Stimulated activated CD4-positive, alpha-beta T cell treated with anti-CD3 and anti-CD28 coated beads, Interleukin-15, amount 100 ng/mL, for 1 hour (primary cell): ENCODE measurements at places on chromosomes 4 and X.

GRCh38 chr4:78219825-78220224 lies 162.7 kb downstream of the FRAS1 start:
- no peak for DNase-seq

DNA sequence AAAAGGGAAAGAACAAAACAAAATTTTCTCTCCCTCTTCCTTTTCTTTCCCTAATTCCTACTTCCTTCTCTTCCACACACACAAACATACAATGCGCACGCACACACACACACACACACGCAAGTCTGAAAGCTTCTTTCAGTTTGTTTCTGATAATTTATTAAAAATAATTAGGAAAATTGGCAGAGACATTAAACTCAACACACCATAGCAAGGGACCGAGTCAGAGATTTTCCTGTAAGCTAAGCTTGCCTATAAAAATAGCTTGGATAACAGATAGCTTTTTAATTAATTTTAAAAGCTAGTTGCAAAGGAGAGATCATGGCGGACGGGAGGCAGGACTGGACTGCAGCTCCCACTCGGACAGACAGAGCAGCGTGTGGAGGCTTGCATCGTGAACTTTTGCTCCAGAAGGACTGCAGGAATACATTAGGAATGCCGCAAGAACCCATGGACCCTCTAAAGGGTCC lies 92.6 kb upstream of the MAPK10 start:
- no peak for DNase-seq

GRCh38 chr4:98689507-98690174 lies 31.2 kb upstream of the TSPAN5 start:
- no peak for DNase-seq

- DNase-seq: no peak
These were observed 723.2 kb downstream of the SMARCA1 start for GRCh38 chrX:128800138-128800537.

DNA sequence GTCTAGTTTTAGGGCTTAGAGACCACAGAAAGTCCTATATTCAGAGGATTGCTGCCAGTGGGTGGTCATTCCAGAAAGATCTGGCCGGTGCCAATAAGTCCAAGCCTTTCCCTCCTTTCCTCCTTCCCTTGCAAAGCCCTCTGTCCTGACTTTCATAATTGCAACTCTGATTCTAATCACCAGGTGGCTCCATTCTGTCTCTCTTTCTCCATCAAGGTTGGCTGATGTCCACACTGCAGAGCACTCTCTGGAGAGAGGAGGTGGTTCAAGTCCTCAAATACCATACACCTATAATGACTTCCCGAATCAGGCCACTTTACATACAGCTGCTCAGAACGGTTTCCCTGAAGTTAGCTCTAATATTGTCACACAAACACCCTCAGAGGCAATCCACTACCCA lies 22.4 kb upstream of the ARMCX4 start:
- DNase-seq: no peak

GRCh38 chr4:80585542-80585941 lies 250.0 kb downstream of the CFAP299 start:
- no peak for DNase-seq

DNA sequence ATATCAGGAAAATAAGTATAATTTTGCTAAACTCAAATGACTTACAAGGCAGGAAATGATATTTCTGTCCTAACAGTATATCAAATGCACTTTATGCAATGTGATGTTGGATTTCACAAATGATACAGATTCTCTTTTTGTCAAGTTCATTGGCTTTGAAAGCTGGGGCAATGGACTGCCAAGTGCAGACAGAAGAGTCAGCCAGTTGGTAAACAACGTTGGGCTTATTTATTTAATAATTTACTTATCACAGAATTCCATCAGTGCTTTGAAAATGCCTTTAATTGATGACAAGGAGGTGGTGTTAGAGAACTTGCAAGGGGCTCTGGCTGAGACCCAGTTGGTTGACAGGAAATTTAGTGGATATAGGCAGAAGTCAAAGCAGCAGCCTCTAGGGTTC lies 79.9 kb upstream of the ADGRG2 start:
- DNase-seq: no peak

GRCh38 chr4:145498430-145498829 lies 16.8 kb downstream of the SMAD1 start:
- no peak for DNase-seq

DNA sequence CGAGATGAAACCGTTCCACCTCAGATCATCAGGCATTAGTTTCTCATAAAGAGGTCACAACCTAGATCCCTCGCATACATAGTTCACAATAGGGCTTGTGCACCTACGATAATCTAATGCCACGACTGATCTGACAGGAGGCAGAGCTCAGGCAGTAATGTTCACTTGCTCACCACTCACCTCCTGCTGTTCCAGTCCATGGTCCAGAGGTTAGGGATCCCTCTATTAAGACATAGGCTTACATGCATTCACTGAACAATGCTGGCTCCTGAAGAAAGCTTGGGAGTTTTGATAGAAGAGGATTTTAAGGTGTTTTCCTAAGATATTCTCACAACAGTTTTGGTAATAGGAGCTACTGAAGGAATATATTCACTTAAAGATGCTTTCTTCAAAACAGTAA lies 236.1 kb upstream of the FTHL17 start:
- no peak for DNase-seq

DNA sequence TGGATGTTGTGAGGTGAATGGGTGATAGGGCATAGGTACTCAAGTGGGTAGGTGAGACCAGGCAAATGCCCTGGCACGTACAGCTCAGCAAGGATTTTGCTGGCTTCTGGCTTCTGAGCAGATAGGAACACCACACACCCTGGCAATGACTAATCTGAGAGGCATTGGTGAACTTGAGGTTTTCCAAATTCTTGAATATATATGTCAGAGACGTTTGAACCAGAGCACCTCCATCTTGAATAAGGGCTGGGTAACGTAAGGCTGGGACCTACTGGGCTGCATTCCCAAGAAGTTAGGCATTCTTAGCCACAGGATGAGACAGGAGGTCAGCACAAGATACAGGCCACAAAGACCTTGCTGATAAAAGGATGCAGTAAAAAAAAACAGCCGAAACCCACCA lies 204.5 kb downstream of the NLGN4X start:
- no peak for DNase-seq

GRCh38 chr4:26081795-26082498 lies 167.9 kb downstream of the SMIM20 start:
- DNase-seq: no peak

GRCh38 chr4:99845708-99846469 lies 29.3 kb downstream of the DAPP1 start:
- no peak for DNase-seq

DNA sequence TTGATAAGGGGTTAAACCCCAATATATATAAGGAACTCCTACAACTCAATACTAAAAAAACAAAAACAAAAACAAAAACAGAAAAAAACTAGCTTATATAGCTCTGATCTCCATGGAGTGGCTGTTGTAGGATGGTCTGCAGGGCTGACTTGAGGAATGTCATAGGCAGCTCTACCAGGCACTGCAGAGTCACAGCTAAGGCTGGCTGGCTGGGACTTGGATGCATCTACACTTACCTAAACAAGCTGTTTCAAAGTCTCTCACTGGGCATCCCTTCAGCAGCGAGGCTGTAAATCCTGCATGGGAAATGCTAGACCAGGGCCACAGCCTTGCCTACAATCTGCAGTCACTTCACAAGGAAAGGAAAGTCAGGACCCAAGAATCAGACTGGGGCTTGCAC lies 61.3 kb downstream of the HOPX start:
- no peak for DNase-seq

DNA sequence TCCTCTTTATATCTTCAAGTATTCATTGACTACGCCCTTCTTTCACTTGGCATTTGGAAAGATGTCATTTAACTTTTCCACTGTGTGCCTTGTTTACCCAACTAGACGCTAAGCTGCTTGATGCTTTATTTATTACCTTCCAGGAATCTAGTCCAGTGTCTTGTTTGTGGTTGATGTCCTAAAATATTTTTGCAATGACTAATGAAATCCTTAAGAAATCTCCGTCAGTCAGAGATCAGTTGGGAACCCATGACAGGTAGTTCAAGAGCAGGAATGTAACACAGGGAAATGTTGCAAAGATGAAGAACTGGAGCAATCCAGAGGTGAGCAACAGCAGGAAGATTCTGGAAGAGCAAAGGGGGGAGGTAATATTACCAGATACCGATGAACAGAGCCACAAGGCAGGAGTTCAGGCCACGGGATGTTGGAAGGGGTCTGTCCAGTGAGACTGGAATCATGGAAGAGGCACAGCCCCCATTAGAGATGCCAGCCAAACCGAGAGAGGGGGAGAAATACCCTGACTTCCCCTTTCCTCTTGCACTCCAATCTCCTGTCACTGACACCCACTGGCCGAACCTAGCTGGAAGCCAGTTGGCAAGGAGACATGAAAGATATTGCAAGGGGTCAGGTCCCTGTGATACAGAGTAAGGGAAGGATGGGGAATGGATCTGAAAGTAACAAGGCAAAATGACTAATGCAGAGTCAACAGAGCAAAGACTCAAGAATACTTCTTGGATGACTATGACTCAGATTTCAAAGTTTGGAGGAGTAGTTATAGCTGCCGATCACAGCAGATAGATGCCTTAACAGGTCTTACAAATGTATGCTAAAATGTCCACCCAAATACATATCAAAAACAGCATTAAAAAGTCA lies 62.7 kb upstream of the PHKA2 start:
- no peak for DNase-seq

DNA sequence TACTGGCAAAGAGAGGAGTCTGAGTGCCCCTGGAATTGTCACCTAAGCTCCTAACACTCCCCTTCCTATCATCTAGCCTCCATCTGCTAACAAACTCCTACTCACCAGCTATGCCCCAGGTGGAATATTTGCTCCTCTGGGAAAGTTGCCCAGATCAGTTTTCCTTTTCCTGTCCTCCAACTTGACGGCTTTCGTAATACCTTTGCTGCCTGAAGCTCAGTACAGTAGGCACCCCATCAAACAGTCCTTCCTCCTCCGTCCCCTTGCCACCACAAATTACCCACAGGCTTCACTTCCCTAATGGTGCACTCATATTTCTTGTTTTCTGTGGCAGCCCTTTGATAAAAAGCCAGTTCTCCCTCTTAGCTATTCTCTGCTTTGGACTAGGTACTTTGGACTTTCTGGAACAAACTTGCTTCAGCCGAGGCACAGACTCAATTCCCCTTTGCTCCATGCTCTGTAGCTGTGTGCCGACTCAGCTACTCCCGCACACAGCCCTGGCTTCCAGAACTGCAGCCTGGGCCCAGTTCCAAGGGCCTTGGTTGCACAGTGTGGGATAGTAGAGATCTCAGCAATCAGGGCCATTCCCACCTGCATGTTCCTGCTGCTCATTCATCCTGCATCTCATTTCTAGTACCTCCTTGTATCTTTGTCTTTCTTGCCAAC lies 605.1 kb downstream of the BCOR start:
- no peak for DNase-seq

- no peak for DNase-seq
These were observed 262.2 kb upstream of the INTU start for GRCh38 chr4:127370604-127371003.

- no peak for DNase-seq
These were observed 29.2 kb downstream of the CNGA2 start for GRCh38 chrX:151763711-151764110.

DNA sequence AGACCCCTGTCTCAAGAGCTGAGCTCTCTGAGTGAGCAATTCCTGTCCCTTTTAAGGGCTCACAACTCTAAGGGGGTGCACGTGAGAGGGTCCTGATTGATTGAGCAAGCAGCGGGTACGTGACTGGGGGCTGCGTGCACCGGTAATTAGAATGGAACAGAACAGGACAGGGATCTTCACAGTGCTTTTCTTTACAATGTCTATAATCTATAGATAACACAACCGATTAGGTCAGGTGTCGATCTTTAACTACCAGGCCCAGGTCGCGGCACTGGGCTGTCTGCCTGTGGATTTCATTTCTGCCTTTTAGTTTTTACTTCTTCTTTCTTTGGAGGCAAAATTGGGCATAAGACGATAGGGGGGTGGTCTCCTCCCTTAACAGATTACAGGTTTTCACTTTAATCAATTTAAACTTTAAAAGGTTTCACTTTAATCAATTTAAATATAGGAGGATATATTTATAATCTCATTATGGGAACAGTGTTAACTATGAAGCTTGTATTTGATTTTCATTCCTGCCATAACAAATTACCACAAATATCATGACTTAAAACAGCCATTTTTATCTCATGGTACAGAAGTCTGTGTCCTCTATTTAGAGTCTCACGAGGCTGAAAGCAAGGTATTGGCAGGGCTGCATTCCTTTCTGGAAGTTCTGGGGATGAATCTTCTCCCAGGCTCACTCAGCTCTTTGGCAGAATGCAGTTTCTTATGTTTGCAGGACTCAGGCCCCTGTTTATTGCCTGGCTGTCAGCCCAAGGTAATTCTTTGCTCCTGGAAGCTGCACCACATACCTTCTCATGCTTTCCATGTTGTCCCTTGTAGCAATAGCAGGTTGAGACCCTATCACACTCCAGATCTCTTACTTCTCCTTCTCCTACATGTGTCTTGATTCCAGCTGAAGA lies 5.2 kb downstream of the SPATA4 start:
- DNase-seq: no peak

DNA sequence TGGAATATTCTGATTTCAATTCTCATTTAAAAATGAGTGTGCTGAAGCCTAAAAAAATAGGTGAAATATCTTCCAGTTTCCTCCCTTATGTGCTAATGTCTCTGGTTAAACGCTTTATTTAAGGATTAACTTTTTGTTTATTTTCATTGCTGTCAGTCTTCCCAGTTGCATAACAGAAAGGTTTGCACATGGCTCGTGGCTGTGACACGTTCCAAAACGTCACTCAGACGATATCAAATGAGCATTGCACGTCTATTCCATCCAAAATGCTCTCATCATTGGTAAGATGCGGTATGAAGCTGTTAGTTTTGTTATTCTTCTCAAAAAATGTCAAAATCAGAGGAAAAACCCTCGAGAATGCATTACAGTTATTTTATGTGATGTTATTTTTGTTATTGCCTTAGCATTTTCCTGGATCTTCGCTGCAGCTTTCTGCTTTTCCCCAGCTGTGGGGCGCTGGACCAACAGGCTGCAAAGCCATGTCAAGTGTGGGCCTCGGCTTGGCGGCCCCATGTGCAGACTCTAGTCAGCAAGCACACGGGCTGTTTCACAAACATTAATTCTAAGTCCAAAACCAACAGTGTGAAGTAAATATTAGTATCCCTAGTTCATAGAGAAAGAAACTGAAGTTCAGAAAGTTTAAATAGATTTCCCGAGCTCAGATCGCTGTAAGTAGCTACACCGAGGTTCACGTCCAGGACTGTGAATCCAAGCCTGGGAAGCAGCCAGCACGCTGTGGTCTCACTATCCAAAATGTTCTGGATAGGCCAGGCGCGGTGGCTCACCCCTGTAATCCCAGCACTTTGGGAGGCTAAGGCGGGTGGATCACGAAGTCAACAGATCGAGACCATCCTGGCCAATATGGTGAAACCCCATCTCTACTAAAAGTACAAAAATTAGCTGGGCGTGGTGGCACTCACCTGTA lies 793.4 kb upstream of the FRG1 start:
- no peak for DNase-seq

GRCh38 chrX:23752740-23753415 lies 9.8 kb upstream of the ACOT9 start:
- no peak for DNase-seq

GRCh38 chrX:108177351-108178142 lies 86.0 kb downstream of the ATG4A start:
- no peak for DNase-seq

- DNase-seq: no peak
These were observed 103.2 kb downstream of the GC start for GRCh38 chr4:71680706-71681105.

GRCh38 chrX:87626996-87627395 lies 109.4 kb downstream of the KLHL4 start:
- DNase-seq: no peak
